ENCODE measurements at places on chromosomes 3 and 15. TPM values are rescaled to one million over a fixed set of nuclear protein-coding genes. Genes with fewer than 3 reads are reported as not detected.

The ZBBX gene
- total RNA-seq: not detected

The FANCD2OS gene
- total RNA-seq: not detected

The ITGA11 gene
- total RNA-seq: 0.08 TPM

The CFAP20DC gene
- total RNA-seq: not detected

The ITIH3 gene
- not detected for total RNA-seq

The CSPG4 gene
- not detected for total RNA-seq

The NR1I2 gene
- total RNA-seq: 0.44 TPM

The SLC6A11 gene
- not detected for total RNA-seq

The THAP10 gene
- total RNA-seq: not detected

The MUC4 gene
- total RNA-seq: 0.07 TPM

The SST gene
- not detected for total RNA-seq

The PPARG gene
- total RNA-seq: not detected

The THRB gene
- total RNA-seq: not detected

The EIF4E3 gene
- 45.9 TPM for total RNA-seq

The DISP2 gene
- not detected for total RNA-seq

The ADAMTS17 gene
- total RNA-seq: 3.2 TPM

The DHX36 gene
- total RNA-seq: 99.5 TPM

The EFCC1 gene
- 0.24 TPM for total RNA-seq

The SLCO2A1 gene
- total RNA-seq: not detected

The APBA2 gene
- total RNA-seq: 138 TPM

The TM4SF18 gene
- not detected for total RNA-seq

The CCDC66 gene
- total RNA-seq: 38.6 TPM

The GNL3 gene
- 116 TPM for total RNA-seq

The SEMA3F gene
- total RNA-seq: not detected

The CERS3 gene
- 4.3 TPM for total RNA-seq

The TGFBR2 gene
- total RNA-seq: 171 TPM

The MOBP gene
- total RNA-seq: not detected

The SKOR1 gene
- total RNA-seq: 0.25 TPM

The SGO1 gene
- 1.2 TPM for total RNA-seq

The BFSP2 gene
- not detected for total RNA-seq

The UMPS gene
- 24.8 TPM for total RNA-seq

The SLC2A2 gene
- not detected for total RNA-seq

The KCNMB2 gene
- total RNA-seq: not detected

The SLC22A13 gene
- 0.62 TPM for total RNA-seq

The KBTBD12 gene
- total RNA-seq: not detected

The TMC3 gene
- not detected for total RNA-seq

The C3orf49 gene
- not detected for total RNA-seq

The TMEM207 gene
- total RNA-seq: not detected

Measured in naive thymus-derived CD4-positive, alpha-beta T cell (primary cell).